ENCODE measurements at places on chromosomes 11 and 22. TPM values are rescaled to one million over a fixed set of nuclear protein-coding genes. Genes with fewer than 3 reads are reported as not detected.

Gene POU2AF1
- total RNA-seq: not detected

- no peak for DNase-seq
Measured at GRCh38 chr11:13433437-13433836, 29.6 kb downstream of the BTBD10 start.

- DNase-seq: no peak
Measured at GRCh38 chr11:87780068-87780413, 395.2 kb downstream of the RAB38 start.

- DNase-seq: no peak
Measured at GRCh38 chr11:117979481-117980211, 6.5 kb upstream of the IL10RA start.

GRCh38 chr11:114059984-114060391 is 477 bp downstream of the ZBTB16 start:
- DNase-seq: no peak

- DNase-seq: no peak
Measured at GRCh38 chr11:9066433-9066925, 24.9 kb downstream of the SCUBE2 start.

DNA sequence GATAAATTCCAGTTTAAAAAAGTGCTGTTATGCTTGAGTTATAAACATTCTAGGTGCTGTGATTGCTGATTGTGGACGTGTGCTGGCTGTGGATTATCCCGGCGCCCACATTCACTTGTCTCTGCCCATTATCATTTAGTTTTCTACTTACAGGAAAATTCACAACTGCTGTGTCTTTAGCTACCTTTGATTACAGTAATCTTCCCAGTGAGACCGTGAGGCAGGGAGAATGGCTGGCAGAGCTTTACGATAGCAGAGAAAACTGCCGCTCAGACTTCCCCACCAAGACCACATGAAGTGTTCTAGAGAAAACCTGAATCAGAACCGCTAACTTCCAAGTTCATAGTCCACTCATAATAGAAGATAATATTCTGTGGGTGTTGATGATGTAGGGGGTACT is 34.6 kb upstream of the NELL1 start:
- DNase-seq: no peak

All from glomerular endothelial cell (primary cell).